Glutamatergic neuron (in vitro differentiated cells): ENCODE measurements at places on chromosomes 2 and 18. TPM values are rescaled to one million over a fixed set of nuclear protein-coding genes. Genes with fewer than 3 reads are reported as not detected.

Gene UPP2
- total RNA-seq: not detected

GRCh38 chr18:61736133-61736532, 156.7 kb downstream of the RNF152 start:
- no peak for DNase-seq

DNA sequence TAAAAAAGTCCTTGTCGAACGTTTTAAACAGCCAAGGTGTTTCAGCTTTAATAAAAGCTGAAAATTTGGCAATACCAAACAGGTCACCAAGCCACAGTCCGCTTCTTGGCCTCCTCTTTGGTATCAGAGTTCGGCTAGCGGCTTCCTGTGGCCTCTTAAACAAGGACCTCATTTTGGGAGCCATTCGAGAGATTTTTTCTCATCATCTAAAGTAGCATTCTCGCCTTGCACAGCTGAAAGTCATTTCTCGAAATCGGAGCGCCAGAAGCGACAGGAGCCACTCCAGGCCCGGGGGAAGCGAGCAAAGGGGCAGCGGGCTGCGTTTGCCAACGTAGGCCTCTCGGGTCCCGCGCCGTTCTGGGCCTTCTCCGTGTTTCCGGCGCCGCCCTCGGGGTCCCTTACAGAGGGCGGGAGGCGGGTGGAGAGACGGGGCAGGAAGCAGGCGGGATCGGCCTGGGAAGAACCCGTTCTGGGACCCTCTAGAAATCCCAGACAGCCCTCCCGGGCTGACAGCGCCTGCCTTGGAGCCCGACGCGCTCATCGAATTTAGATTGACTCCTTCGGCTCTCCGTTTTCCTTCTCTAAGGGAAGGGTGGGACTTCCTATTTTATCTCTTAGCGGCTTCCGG, 522 bp upstream of the ZNF407 start:
- DNase-seq: peak; percentile 79

Gene C2orf78
- total RNA-seq: not detected

DNA sequence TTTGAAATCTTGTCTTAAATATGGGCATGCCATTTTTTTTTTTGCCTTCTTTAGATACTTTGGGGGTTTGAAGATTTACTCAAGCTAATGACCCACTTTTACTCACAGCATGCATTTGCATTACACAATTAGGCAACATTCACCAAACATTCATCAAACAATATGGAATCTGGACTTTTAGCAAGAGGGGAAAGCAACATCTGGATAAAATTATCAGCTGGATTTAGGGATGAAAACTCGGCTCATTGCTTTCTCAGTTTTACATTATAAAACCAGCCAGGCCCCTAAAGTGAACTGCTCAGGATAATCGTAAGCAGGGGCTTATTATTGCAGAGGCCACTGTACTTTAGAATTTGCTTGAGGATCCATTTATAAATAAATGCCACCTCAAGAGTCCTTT, 44.7 kb downstream of the SOX11 start:
- DNase-seq: no peak

DNA sequence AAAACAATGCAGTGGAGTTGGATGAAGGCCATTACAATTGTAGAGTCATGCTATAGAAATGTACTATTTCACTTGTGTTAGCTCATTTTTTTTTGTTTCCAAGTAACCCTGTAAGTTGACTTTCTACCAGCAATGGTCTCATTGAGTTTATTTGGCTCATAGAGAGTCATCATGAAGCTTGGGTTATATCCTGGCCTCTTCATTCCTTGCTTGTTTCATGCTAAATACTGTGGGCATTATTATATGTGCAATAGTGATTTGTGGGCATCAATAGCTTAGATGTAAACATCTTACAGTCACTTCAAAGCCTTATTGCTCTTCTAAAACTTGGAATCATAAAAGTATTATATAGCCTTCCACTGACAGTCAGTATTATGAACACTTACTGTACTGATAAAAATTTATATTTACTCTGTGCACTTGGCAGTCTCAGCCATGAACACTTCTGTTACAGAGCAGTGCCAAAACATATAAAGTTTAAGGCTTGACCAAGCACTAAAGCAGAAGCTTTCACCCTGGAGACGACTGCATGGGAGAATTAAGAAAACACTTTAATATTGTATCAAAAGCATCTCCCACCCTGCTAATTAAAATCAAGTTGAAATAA, 751.2 kb downstream of the SATB2 start:
- DNase-seq: no peak

DNA sequence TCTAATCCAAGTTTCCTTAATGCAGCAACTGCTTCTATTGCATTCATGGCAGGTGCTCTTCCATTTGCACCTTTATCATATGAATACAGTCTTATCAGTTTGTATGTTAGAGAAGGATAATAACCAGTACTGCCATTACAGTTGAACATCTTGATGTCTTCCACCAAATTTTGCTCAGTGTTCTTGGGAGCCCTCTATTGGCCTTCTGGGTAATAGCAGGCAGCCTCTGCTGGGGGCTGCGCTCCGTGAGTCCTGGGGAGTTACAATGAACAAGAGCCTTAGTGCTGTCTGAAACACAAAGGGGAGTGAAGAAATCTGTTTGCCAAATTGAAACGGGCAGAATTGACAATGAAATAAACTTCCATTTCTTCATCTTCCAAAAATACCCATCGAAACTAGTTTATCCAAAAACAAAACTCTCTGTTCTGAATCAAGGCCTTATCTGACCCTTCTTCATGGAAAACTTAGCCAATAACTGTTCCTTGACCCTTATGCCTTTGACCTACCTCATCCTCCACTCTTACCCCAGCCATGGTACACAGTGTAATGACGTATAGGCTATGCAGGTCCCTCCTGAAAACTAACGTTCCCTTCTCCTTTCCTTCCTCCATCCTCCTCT, 79.9 kb downstream of the ALK start:
- DNase-seq: peak; percentile 42

Gene SNORC
- total RNA-seq: 2.4 TPM

Gene ACVR1C
- 0.59 TPM for total RNA-seq

Gene HOXD3
- not detected for total RNA-seq

DNA sequence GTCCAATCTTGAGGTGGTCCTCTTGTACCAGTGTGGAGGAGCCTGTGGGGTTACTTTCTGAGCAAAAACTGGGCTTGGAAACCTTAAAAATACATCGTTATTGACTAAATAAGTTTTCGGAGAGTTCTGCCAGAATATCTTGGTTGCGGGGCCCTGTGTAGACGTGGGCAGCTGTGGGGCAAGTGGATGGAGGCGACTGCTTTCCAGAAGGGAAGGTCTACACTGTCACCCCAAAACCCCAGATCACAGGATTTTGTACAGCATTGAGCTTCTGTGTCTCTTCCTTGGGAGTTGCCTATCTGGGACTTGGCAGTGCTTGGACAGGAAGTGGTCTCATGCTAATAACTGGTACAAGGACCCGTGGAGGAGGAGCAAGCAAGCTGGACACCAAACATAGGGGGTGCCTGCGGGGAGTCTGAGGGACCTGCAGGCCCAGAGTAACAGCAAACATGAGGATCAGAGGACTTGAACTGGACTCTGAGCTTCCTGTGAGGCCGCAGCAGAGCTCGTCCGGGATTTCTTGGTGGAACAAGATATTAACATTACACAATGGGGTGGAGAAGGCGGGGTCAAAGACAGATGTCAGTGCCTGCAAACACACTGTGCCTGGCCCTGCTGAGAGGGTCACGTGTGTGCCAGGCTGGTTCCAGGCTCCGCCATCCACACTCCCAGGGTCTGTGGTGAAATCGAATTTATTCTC, 48.0 kb upstream of the CTLA4 start:
- DNase-seq: no peak

Gene ITPRIPL1
- 0.56 TPM for total RNA-seq

DNA sequence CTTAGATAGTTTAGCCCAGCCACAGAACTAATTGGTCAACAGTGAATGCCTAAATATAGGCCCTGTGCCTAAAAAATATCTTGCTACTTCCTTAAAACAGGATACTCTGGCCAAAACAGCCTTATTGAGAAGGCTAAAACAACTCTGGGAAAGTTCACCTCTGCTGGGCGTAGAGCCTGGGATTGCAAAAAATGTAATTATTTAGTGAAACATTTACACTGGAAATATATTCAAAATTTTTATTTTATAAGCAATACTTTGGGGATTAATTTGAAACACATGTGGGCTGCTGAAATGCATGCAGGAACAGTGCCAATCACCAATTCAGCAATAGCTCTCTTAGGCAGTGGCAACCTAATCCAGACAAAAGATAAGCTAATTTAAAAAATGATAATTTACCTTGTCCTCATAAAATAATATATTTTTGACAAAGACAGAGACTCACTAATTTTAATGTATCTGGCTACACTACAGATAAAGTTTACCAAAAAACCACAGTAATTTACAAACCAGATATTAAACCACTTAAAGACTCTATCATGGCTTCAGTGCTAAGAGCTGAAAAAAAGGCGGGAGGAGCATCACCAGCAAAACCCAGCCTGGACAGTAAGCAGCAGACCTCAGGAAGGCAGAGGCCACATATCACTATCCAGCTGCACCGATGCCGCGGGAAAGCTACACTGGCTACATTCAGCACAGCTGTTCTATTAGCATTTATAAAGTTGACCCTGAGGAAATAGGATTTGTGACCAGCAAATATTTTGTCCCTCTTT, 18.5 kb downstream of the TRAK2 start:
- DNase-seq: no peak

GRCh38 chr18:58241877-58242276, 197.9 kb downstream of the NEDD4L start:
- peak; percentile 62 for DNase-seq

Gene RASGRP3
- total RNA-seq: not detected

Gene VWC2L
- total RNA-seq: 0.15 TPM

DNA sequence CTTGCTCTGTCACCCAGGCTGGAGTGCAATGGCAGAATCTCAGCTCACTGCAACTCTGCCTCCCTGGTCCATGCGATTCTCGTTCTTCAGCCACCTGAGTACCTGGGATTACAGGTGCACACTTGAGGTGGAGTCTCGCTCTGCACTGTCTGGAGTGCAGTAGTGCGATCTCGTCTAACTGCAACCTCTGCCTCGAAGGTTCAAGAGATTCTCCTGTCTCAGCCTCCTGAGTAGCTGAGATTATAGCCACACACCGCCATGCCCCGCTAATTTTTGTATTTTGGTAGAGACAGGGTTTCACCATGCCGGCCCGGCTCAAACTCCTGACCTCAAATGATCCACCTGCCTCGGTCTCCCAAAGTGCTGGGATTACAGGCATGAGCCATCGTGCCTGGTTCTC, 83.3 kb downstream of the CCBE1 start:
- DNase-seq: no peak

Gene MDH1
- 103 TPM for total RNA-seq

DNA sequence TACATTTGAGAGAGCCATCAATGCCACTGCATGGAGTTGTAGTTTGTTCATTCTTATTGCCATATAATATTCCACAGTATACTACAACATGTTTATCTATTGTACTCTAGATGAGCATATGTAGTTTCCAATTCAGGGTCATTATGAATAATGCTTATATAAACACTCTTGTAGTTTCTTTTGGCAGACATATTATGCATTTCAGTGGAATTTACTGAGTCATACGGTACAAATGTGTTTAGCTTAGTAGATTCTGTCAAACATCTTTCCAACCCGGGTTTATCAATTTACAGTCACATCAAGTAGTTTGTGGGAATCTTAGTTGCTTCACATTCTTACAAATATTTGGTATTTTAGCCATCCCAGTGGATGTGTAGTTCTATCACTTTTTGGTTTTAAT, 161.1 kb downstream of the KCNH7 start:
- DNase-seq: no peak

GRCh38 chr2:9115229-9115628, 91.4 kb upstream of the ASAP2 start:
- DNase-seq: no peak

DNA sequence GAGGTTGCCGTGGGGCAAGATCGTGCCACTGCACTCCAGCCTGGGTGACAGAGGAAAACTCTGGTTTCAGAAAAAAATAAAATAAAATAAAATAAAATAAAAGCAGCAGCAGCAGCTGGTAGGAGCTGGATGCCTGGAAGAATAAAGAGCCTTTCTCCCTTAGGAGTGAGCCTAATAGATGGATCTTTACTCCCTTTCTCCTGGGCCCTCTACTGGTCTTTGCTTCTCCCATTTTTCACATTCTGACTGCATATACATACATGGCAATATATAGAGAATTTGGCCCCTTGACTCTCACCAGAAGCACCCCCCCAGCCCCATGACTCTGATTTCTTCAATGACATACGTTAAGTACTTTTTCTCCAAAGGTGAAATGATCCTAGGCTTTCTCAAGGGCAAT, 9.8 kb upstream of the MALT1 start:
- DNase-seq: no peak

Gene ITPRID2
- total RNA-seq: 32.8 TPM

DNA sequence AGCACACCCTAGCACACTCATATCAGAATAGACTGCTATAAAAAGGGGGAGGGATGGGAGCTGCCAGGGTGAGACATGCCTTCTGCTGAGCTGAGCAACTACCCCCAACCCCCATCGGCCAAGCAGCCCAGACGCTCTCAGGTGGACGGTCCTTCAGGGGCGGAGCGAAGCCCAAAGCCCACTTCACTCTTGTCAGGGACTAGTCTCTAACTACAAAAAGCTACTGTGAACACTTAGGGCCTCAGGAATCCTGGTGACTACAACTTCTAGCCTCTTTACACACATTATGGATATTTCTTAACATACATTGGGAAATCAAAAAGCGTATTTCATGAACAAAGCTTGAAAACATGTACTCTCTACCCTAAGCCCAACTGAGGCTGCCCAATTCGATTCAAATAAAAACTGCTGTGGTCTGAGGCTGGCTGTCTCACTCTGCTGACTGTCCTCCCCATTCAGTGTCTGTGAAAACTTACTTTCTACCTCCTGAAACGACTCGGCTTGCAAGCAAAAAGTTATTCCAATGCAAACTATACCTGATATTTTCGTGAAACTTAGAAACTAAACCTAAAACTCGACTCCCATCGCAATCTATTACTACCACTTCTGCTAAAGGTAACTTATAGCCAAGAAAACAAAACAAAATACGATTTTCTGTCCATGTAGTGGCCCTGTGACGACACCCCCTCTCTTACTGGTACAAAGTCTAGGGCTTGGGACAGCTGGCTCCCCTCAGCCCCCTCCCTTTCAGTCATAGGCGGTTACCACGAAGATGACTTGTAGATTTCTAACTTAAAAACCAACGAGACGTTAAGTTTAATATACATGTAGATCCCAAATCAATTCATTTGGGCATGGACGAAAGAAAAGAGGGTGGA, 1.2 kb downstream of the SERTAD2 start:
- no peak for DNase-seq

Gene HOXD4
- not detected for total RNA-seq
